ENCODE measurements at places on chromosomes 12 and 14.

GRCh38 chr14:30214461-30215090 is 286.9 kb upstream of the PRKD1 start:
- ATAC-seq = peak; percentile 33

DNA sequence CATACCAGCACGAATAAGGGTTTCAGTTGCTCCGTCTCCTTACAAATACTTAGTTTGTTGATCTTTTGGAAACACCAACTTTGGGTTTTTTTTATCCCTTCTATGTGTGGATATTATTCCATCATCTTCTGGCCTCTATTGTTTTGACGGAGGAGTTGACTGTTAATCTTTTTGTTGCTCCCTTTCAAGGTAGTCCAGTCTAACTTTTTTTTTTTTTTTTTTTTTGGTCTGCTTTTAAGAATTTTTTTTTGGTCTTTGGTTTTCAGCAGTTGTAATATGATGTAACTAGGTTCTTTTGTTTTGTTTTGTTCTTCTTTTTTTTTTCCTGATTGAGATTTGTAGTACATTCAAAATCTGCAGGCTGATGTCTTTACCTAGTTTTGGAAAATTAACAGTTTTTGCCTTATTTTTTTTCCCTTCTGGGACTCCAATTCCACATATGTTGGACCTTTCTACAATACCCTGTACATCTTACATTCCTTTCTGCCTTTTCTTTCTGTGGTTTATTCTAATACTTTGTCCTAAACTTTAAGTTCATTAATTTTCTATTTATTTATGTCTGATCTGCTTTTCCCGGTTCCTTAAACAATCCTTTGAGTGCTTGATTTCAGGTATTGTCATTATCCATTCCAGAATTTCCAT is 54.9 kb downstream of the DNAH10 start:
- ATAC-seq = no peak

DNA sequence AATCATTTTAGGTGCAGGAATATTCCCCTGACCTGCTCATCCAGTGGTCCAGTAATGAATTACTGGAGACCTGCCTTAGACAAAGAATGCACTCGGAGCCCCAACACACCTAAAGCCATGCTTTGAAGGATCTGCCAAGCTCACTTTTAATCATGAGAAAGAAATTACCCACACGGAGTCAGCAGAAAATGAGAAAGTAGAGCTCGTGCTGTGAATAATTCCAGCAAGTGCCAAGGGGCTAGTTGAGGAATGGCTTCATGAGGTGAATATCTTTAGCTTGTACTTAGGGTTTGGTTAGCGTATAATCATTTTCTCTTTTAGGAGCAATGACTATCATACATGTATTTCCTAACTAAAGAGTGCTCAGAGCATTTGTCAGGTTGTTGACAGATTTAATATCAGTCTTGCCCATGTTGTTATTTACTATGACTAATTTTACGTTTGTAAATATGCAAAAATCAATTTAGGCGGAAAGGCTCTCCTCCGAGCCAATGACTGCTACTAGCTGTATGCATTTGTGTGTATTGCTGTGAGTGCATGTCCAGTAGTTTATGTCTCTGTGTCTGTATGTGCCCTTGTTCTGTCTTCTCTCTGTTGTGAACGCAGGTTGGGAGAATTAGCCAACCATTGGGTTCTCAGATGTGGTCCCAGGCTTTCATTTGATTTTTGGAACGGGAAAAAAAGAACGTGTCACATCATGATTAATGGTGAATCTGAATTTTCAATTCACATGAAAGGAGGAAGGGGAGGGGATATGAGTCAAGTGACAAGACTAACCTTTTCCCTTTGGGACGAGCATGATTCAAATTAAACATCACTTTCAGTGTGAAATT is 98.4 kb downstream of the RMST start:
- peak; percentile 29 for ATAC-seq

DNA sequence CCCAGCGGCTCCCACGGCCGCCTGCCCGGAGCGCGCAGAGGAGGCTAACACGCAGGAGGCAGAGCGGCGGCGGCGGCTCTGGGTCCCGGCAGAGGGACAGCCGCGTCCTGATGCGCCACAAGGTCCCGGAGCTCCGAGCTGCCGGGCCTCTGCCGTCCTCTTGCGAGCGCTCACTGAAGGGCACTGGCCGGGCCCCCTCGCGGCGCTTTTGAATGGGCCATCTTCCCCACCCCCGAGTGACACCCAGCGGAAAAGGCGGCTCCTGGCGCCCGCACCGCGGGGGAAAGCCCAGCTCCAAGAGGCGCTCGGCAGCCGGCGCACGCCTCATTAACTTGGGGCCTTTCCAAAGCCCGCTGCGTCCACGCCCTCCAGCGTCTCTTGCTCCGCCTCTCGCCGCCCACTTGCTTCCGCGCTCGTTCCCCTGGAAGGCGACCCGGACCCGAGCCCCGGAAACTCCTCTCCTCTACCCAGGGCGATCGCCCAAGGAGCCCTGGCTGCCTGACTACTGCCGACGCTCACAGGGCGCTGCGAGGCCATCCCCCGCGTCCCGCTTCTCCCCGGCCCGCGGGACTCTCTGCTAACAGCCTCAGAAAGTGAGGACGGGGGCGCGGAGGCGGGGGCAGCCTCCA is at the start of gene PHLDA1:
TSS of gene PHLDA1 (minus strand) at position 363 of the 629 bp plus-strand sequence.
- peak; percentile 94 for ATAC-seq

DNA sequence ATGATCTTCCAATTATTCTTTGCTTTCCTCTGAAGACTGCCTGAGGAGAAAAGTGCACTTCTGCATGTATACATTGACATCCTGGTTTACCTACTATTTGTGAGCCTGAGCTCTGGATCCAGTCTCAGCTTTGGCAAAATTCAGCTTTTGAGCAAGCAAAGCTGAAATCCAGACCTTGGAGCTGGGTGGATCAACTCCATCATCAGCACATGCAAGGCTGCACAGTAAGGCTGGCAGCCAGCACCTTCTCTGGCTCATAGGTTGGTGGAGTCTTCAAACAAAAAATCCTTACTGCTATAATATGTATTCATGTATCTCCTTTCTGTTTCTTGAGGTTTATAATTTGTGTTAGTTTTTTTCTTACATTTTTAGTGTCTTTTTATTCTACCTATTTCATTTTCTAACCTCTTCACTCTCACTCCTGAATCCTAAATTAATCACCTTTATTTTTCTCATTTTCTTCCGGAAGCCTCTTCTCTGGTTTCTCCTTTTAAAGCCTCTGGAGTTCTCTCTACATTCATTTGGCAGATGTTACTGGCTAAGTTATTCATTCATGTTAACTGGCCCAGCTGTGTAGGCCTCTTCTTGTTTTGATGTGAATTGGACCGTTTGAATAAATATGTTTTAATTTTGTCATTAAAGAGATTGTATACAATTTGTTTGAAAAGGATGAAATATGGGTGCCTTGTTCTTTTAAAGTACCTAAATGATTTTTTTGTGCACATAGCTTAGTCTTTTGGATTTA is 224.8 kb downstream of the DACT1 start:
- no peak for ATAC-seq

GRCh38 chr12:81492131-81492720 is 266.9 kb downstream of the PPFIA2 start:
- no peak for ATAC-seq

DNA sequence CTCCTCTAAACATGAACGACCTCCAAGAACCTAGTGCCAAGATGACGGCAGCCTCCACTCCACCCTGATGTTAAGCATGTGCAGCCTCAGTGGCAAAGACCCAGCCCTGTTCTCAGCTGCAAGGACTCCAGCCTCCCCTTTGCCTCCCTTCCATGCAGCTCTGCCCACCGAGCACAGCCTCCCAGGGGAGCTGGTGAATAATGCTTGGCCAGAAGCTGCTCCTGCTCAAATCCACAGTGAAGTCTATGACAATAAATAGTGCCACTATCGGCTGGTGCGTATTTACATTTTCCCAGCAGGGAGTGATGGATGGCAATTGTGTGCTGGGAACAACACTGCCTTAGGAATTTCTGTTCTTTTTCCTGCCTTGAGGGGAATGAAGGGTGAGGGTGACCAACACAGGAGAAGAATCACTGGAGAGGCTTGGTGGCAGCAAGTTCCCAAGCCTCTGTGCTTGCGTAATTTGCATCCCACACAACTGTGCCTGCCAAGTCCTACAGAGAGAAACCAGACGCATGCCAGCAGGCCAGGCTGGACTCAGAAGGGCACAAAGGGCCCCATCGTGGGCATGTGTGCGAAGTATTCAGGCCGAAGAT is 29.9 kb upstream of the TC2N start:
- no peak for ATAC-seq

GRCh38 chr14:86414146-86414545 is 884.2 kb downstream of the FLRT2 start:
- ATAC-seq = no peak
